Tibial nerve (tissue), 4 donors: ENCODE measurements at places on chromosomes 1 and 21. TPM values are rescaled to one million over a fixed set of nuclear protein-coding genes. Genes with fewer than 3 reads are reported as not detected.

Gene ANGPTL1
- total RNA-seq, result 31.4 TPM

Gene UBE2G2
- total RNA-seq, result 103 TPM

Gene TMEM82
- total RNA-seq, result not detected

Gene SYTL1
- total RNA-seq, result 2.7 TPM
